ENCODE measurements at places on chromosomes 4 and X.

- no peak for DNase-seq
Measured at GRCh38 chr4:68655764-68656444, 14.5 kb downstream of the UGT2B15 start.

DNA sequence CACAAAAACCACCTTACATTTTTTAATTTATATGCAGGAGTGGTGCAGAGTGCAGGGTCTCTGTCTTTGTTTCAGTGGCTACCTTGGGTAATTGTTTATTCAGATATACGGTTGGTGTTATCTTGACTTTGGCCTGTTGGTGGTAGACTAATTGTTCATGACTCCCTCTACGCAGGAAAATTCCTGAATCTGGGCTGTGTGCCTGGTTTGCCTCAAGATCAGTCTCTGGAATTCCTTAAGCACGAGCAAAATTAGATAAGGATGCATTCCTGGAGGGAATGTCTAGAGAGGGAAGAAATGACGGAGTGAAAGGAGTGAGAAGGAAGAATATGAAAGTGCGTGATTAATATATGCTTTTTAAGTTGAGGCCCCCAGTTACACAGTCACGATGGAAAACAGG, 576.9 kb upstream of the PCDH10 start:
- DNase-seq: peak; percentile 6

DNA sequence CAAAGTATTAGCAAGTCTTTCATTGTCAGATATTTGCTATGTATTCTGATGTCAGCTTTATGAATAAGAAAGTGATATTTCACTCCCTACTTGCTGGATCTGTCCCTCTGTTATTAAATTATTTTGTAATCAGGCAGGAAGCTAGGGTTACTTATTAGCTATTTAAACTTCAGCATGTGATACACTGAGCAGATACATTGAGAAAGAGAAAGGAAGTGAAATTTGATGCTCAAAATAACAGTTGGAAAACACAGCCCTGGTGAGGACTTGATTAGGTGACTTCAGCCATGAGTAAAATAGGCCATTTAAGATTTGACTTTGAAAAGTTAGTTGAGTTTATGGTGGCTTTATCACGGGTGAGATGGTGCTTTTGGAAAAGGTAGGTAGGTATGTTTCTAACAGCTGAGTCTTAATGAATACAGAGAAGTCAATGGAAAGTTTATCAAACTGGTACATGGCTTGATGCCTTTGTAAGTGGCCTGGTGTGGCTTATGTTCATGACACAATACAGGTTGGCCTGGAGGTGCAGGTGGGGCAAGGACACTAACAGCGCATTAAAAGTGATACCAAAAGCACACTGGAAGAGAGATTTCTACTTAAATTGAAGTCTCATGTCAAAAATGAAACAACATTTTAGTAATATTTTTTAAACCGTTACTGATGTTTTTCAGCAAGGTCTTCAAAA, 321.2 kb upstream of the SPOCK3 start:
- DNase-seq: no peak

DNA sequence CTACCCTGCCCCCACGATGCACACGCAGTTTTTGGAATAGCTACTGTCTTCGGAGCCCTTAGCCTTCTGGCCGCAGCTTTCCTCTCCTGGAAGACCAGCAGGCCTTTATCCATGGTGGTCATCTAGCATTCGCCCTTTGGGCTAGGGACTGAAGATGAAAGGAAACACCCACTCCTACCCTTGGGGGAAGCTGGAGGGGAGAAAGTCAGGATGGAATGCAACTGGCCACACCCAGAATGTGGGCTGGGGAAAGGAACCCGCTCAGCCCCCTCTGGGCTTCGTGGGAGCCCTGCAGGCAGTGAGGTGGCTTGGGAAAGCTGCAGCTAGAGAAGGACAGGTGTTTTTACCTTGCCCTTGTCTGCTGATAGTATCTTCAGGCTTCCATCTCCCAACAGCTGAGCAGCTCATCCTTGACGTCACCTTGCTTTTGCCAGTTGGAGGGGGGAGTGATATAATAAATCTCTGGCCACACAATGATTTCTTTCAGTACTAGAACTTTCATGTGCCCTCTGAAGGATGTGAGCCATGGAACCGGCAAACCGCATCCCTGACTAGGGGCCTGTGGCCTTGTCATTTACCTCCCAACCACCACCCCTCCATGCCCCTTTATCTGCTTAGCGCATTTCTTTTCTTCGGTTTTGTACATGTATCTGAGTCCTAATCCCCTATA, 59.0 kb downstream of the ELF4 start:
- no peak for DNase-seq

DNA sequence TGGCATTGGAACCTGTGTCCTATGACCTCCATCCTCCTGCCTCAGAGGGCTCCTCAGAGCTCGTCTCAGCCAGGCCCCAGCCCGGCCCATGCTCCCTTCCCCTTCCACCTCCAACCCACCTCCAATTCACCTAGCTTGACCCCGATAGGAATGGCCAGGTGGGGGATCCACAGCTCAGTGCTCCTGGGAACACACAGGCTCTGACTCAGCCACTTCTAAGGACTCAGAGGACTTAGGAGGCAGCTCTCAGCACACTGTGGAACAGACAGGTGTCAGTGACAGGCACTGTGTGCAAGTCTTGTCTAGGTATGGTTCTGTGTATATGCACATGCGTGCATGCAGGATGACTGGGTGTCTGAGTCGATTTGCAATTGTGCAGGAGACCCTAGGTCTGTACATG, 44.8 kb downstream of the PJA1 start:
- no peak for DNase-seq

- DNase-seq: no peak
Measured at GRCh38 chr4:102778720-102779119, 18.0 kb upstream of the MANBA start.

GRCh38 chr4:155787113-155787710, 28.4 kb downstream of the GUCY1B1 start:
- DNase-seq: peak; percentile 44

DNA sequence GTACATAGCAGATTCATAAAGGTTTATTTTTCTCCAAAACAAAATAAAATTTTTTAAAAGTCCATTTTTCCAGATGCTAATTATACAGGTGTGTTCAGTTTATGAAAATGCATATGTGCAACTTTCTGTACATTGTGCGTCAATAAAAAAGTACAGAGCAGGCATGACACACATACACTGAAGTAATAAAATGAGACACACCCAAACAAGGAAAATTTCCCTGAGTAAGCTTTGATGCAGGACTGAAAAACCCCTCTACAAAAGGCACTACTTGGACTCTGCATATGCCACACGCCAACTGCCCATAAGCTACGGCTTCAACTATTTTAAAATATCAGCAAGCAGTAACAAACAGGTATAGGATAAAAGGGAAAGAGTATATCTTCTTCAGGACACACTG, 13.8 kb downstream of the ARAP2 start:
- DNase-seq: no peak

- peak; percentile 78 for DNase-seq
Measured at GRCh38 chr4:153083447-153083947, 120.7 kb upstream of the TRIM2 start.

- no peak for DNase-seq
Measured at GRCh38 chr4:155353923-155354540, 22.7 kb downstream of the MAP9 start.

GRCh38 chr4:118883861-118884260, 4.8 kb upstream of the SYNPO2 start:
- no peak for DNase-seq

GRCh38 chrX:74535408-74536151, 78.8 kb downstream of the RLIM start:
- no peak for DNase-seq

DNA sequence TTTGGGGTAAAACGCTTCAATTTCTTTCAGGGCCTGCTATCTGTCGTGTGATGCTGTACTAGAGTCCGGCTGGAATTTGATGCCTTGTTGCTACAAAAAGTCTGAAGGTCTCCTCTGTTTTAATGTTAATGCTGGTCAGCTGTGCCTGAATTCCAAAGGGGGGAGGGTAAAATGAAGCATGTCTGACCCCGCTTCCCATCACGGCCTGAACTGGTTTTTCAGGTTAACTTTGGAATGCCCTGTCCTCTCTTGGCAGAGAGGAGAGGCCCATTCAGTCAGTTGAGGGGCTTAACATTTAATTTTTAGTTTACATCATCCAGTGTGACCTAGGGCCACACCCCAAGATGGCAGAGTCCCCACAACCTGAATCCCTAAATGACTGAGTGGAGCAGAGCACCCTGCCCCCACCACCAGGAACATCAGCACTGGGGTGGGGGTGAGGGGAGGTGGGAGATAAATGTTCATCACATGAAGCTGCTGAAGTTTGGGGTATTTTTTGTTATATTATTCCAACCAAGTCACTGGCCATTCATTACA, 47.9 kb upstream of the GPR78 start:
- no peak for DNase-seq

GRCh38 chr4:3710451-3711182, 55.6 kb upstream of the ADRA2C start:
- DNase-seq: no peak

- no peak for DNase-seq
Measured at GRCh38 chr4:163448540-163449203, 24.9 kb downstream of the TKTL2 start.

GRCh38 chr4:8819473-8820177, 52.0 kb downstream of the HMX1 start:
- no peak for DNase-seq

DNA sequence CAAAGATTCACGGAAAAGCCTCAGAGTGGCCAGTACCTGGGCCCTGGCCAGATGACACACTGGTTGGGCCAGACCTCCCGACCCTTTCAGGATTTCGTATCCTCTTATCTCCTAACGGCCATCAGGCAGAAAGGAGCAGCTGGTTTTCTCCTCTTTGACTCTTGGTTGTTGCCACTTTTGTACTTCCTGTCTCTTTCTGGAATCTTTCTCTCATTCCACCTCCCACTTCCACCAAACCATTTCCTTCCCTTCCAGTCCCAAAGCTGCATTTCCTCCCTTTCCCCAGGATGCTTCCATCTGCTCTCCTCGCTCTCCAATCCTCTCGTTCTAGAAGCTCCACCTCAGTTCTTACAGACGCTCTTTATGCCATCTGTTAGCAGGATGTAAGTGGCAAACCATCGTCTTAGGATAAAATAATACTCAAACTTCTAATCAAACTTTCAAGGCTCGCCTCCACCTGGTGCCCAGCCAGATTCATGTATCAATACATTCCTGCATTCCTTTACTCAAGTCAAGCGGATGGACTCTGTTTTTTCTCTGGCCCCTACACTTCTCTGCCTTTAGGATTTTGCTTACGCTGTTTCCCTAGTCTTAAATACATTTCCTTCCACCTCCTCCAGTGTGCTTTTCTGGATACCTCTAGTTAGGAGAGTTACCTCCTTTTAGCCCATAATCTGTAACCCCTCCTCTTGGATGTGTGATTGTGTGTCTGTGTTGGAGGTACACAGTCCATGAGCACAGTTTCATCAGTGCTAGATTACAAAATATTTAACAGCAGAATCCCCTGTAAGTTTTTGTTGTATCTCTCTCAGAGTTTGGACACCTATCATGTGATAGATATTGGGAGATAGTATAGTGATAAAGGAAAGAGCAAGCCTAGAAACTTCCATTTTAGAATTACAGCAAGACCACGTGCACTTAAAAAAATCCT, 70.4 kb downstream of the LDB2 start:
- DNase-seq: no peak

- no peak for DNase-seq
Measured at GRCh38 chr4:4662230-4662629, 120.4 kb upstream of the STX18 start.

- no peak for DNase-seq
Measured at GRCh38 chrX:131861088-131861787, 161.9 kb upstream of the STK26 start.

- no peak for DNase-seq
Measured at GRCh38 chrX:136585960-136586359, 53.9 kb downstream of the VGLL1 start.

GRCh38 chr4:79854856-79855502, 218.1 kb downstream of the ANTXR2 start:
- no peak for DNase-seq

- DNase-seq: no peak
Measured at GRCh38 chr4:2482192-2482591, 13.3 kb downstream of the RNF4 start.

DNA sequence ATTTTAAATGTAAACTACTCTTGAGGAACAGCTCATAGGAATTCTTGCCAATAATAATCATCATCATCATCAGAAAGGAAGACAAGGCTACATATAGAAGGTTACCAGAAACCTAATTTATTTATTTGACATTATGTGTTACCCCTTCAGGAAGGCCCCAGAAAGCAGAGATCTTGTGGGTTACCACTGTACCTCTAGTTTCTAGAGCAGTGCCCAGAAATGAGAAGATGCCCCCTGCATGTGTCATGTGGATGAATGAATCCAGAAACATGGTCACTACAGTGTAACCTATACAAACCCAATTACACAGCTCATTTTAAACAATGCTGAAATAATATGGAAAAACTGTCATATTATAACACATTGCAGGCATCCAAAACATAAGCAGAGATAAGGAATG, 70.4 kb downstream of the ARAP2 start:
- DNase-seq: no peak

GRCh38 chr4:2255501-2256155, 6.3 kb downstream of the MXD4 start:
- no peak for DNase-seq

DNA sequence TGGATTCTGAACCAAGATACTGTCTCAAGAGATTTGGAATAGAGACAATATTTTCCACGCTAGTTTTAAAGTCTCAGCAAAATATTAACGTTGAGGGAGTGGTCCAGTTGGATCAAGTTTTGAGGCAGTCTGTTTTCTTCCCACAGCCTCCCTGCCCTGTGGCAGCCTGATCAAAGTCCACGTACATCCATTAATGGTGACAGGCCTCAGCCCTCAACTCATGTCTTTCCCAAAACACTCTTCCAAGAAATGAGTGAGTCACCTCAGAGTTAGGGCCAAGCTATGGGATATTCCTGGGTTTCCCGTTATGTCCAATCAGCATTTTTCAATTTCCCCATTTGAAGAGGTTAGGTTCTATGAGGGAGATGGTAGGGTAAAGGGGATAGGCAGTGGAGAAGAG, 28.5 kb downstream of the EGFL6 start:
- DNase-seq: no peak

- peak; percentile 22 for DNase-seq
Measured at GRCh38 chr4:46909078-46909477, at the start of gene COX7B2. COX7B2 (minus strand) TSS chr4:46909245; CDS start chr4:46735192, 174,053 bp downstream.

- DNase-seq: no peak
Measured at GRCh38 chrX:43655151-43656004, 721 bp upstream of the MAOA start.

GRCh38 chrX:11420851-11421250, 127.6 kb downstream of the AMELX start:
- DNase-seq: no peak

DNA sequence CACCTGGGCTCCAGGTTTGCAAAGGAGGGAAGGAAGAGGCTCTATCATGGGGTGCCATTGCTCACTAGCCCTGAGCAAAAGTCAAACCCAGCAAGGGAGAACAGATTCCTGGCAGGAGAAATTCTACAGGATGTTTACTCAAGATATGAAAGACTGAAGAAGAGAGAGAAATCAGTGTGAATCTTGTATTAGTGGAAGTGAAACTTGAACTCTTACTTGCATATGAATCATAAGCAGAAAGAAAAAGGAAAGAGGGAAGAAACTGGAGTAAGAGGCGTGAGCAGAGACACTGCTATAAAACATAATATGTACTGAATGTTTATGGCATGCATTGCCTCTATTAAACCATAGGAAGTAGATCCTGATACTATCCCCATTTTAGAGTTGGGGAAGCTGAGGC, 60.9 kb downstream of the C4orf46 start:
- DNase-seq: no peak

- peak; percentile 26 for DNase-seq
Measured at GRCh38 chrX:74421036-74421739, at the start of gene SLC16A2. SLC16A2 (plus strand) TSS chrX:74421493; CDS start chrX:74421638, 145 bp downstream.

- no peak for DNase-seq
Measured at GRCh38 chr4:42490015-42490414, 92.7 kb downstream of the SHISA3 start.
